ENCODE measurements at places on chromosomes 2 and 18.

GRCh38 chr18:41532344-41533086 lies 422.5 kb upstream of the PIK3C3 start:
- no peaks in the 10 kb centered on the region for H3K27me3 ChIP-seq
- H3K27ac ChIP-seq, result no peak overlapping the region
- no peak for DNase-seq
- H3K36me3 ChIP-seq, result no peaks in the 10 kb centered on the region
- no peak overlapping the region for H3K4me3 ChIP-seq

DNA sequence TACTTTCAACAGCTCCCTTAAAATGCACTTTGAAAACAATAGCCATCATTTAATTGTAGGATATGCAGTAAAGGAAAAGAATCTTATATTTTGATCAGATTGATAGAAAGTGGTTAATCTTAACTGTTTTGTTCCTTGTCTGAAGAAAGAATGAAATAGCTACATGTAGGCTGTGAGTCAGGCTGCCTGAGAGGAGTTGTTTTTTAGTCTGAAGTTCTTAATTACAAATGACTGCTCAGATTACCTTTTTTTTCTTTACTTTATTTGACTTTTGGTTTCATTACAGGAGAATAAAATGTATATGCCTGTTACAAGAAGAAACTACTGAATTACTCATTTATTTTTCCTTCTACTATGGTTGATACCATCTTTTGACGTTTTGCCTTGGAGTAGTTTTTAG lies 56.8 kb downstream of the AGFG1 start:
- peaks cover 68% of the 10 kb centered on the region for H3K36me3 ChIP-seq
- no peak for DNase-seq
- peaks cover 8% of the 10 kb centered on the region for H3K4me1 ChIP-seq
- no peaks in the 10 kb centered on the region for H3K27me3 ChIP-seq
- no peak overlapping the region for H3K4me3 ChIP-seq

GRCh38 chr18:75784390-75784789 lies 356.9 kb upstream of the SMIM21 start:
- H3K4me3 ChIP-seq, result no peak overlapping the region
- H3K27me3 ChIP-seq, result no peaks in the 10 kb centered on the region
- H3K27ac ChIP-seq, result no peak overlapping the region
- no peaks in the 10 kb centered on the region for H3K36me3 ChIP-seq

GRCh38 chr18:56258178-56258577 lies 380.2 kb downstream of the TXNL1 start:
- H3K4me1 ChIP-seq, result peaks cover 3% of the 10 kb centered on the region
- no peaks in the 10 kb centered on the region for H3K27me3 ChIP-seq
- H3K27ac ChIP-seq, result no peak overlapping the region
- no peak for DNase-seq
- H3K4me3 ChIP-seq, result no peak overlapping the region

- DNase-seq, result peak; percentile 66
- no peaks in the 10 kb centered on the region for H3K27me3 ChIP-seq
- H3K36me3 ChIP-seq, result peaks cover 72% of the 10 kb centered on the region
- peak overlapping the region; percentile 94 for H3K27ac ChIP-seq
- H3K4me3 ChIP-seq, result peak overlapping the region; percentile 51
Observed at GRCh38 chr2:191115391-191115790, 35.4 kb downstream of the STAT4 start.
